ENCODE measurements at places on chromosomes 5 and 9. TPM values are rescaled to one million over a fixed set of nuclear protein-coding genes. Genes with fewer than 3 reads are reported as not detected.

GRCh38 chr5:151132963-151133362, 24.6 kb downstream of the ANXA6 start:
- DNase-seq: no peak

PCDHB6 gene
- 3.7 TPM for polyA plus RNA-seq

SPEF2 gene
- 52.0 TPM for polyA plus RNA-seq

DNA sequence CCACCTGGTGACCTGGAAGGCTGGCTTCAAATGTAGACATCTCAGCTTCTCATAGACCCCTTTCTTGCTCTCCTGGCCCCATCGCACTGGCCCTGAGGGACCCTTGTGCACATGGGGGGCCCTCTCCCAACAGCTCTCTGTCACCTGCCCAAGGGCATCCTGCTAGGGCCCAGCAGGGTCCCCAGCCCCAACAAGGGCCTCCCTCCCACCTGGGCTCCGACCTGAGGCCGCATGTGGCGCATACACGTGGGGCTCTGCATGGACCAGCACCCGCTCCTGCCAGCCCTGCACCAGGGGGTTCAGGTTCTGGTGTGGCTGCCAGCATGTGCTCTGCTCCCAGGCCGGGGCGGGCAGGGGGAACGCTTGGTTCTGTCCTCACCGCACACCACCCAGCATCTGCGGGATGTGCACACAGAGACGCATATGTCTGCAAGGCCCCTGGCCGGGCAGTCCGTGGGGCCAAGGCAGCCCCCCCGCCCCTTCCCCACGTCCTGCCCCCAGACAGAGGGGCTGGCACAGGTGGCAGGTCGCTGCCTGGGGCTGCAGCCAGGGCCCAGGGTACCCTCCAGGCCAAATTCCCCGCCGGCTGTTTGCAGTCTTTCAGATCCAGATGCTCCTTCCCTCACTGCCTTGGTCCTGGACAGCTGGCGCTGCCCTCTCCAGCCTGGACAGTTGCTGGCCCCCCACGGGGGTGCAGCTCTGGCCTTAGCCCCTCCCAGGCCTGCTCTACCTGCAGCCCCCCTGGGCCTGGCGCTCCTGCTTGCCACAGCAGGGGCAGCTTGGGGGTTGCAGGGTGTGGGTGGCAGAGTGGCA, 17.9 kb upstream of the NRARP start:
- no peak for DNase-seq

DNA sequence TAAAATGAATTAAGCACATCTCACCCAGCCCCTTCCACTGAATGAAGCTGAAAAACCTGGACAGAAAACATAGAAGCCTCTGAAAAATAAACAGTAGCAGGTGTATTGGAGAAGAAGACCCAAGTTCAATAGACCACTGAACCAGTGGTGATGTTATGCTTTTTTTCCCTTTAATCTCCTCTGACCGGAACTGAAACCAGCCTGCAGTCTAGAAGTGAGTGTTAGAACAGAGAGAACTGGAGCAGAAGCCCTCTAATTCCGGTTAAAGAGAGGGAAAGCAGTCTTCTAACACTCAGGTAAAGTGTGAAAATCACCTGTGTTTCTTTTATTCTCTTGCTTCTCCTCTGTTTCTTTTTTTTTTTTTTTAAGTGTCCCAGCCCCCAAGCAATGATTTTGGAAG, 83.5 kb upstream of the CCL21 start:
- DNase-seq: no peak

Measured in left renal pelvis (tissue), 4 donors.